ENCODE measurements at places on chromosomes 3 and 15. TPM values are rescaled to one million over a fixed set of nuclear protein-coding genes. Genes with fewer than 3 reads are reported as not detected.
A peak's percentile ranks its signal among the peaks of the same experiment; 100 is the strongest.

Gene C3orf49
- not detected for total RNA-seq

Gene DENND4A
- total RNA-seq = 11.2 TPM

Gene SI
- total RNA-seq = not detected

DNA sequence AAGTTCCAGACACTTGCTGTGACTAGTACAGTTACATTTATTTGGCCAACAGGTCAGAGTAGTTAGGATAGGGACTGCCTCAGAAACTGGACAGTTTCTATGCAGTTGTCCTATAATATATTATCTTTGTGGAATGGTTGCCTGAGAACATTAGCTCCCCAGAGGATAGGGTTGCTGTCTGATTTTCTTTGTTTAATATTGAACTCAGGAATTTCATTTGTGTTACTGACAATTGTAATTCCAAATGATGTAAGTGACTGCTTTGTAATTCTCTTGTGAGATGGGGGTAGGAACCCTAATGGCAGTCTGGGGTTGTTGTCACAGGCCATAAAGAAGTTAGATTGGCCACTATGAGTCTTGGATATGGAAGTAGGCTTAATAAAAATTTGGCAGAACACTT is 2.2 kb downstream of the NXPE3 start:
- no peaks in the 10 kb centered on the region for H3K27me3 ChIP-seq
- H3K36me3 ChIP-seq = peaks cover 12% of the 10 kb centered on the region
- H3K4me3 ChIP-seq = peak overlapping the region; percentile 93
- peaks cover 27% of the 10 kb centered on the region for H3K4me1 ChIP-seq
- no peak overlapping the region for H3K27ac ChIP-seq

- H3K4me3 ChIP-seq = no peak overlapping the region
- no peaks in the 10 kb centered on the region for H3K36me3 ChIP-seq
- no peak for DNase-seq
- H3K4me1 ChIP-seq = no peaks in the 10 kb centered on the region
Measured at GRCh38 chr3:175088766-175089380, 229.7 kb downstream of the NAALADL2 start.

- no peak for DNase-seq
- H3K27ac ChIP-seq = no peak overlapping the region
- H3K4me1 ChIP-seq = peaks cover 9% of the 10 kb centered on the region
- H3K4me3 ChIP-seq = no peak overlapping the region
- H3K36me3 ChIP-seq = no peaks in the 10 kb centered on the region
Measured at GRCh38 chr15:79088426-79089205, 2.0 kb downstream of the RASGRF1 start.

- no peak for DNase-seq
- no peaks in the 10 kb centered on the region for H3K27me3 ChIP-seq
- no peak overlapping the region for H3K27ac ChIP-seq
- no peaks in the 10 kb centered on the region for H3K4me1 ChIP-seq
Measured at GRCh38 chr3:7238565-7239295, 377.8 kb downstream of the GRM7 start.
